Suprapubic skin (tissue), 4 donors: ENCODE measurements at places on chromosomes 16 and 17. TPM values are rescaled to one million over a fixed set of nuclear protein-coding genes. Genes with fewer than 3 reads are reported as not detected.

GRCh38 chr16:31409433-31409832, 16.3 kb downstream of the ITGAD start:
- DNase-seq, result no peak

- DNase-seq, result no peak
Observed at GRCh38 chr16:27781195-27781524, 231.2 kb downstream of the KATNIP start.

- no peak for DNase-seq
Observed at GRCh38 chr17:77466596-77467223, 325.9 kb downstream of the SEC14L1 start.

GRCh38 chr16:4733747-4734062, 366 bp downstream of the ANKS3 start:
- DNase-seq, result no peak

- peak; percentile 55 for DNase-seq
Observed at GRCh38 chr17:48873209-48873608, 19.4 kb upstream of the ATP5MC1 start.

GRCh38 chr17:48725004-48725287, 2.0 kb downstream of the PRAC2 start:
- no peak for DNase-seq

GRCh38 chr17:69869667-69870066, 205.4 kb upstream of the KCNJ16 start:
- no peak for DNase-seq

- no peak for DNase-seq
Observed at GRCh38 chr17:28256881-28257280, 62.1 kb upstream of the TMEM97 start.

DNA sequence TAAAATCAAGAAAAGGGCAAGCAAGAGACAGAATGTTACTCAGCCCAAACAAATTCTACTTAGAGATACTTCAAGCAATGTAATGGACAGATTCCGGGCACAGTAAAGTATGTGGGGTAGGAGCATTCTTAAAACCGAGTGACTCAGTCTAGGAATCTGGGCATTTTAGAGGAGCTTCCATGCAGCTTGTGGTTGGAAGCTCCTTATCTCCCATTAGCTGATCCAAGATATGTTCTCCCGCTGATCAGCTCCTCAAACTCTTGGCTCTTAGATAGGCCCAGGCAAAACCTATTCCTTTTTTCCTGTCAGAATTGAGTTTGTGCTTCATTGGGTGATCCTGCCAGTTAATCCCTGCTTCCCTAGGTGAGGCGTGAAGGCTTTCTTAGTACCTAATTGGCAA, 303.3 kb downstream of the CEP112 start:
- no peak for DNase-seq

Gene CASKIN2
- 25.1 TPM for total RNA-seq

Gene CENPV
- 1.1 TPM for total RNA-seq

Gene CDK12
- total RNA-seq, result 97.9 TPM
